ENCODE measurements at places on chromosomes 6 and 20.

GRCh38 chr6:111033628-111034289 lies 51.9 kb downstream of the RPF2 start:
- no peak for DNase-seq
- no peaks in the 10 kb centered on the region for H3K36me3 ChIP-seq
- no peak overlapping the region for H3K4me3 ChIP-seq
- H3K27me3 ChIP-seq, result no peaks in the 10 kb centered on the region
- no peak overlapping the region for H3K27ac ChIP-seq

DNA sequence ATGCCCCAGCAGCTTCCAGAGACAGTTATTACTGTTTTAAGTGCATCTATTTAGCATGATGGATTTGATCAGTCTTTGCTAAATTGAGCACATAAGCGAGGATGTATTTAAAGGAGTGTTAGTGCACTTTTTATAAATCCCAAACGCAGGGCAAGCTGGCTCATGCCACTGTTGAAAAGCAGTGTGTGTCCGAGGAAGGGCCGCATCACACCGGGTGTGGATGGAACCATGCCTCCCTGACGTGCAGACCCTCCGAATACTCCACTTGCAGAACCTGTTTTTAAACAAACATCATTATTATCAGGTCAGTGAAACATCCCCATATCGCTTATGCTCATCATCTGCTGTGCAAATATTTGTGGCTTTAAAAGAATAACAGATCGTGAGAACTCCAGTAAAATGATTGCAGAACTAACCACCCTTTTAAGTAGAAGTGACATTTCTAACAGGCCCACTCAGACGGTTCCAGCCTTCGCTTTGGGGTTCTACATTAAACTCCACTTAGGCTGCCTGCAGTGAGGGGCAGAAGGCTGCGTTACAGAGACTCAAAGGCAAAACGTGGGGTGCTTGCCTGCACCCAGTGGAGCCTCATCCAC lies 190.1 kb downstream of the CDH4 start:
- peaks cover 4% of the 10 kb centered on the region for H3K36me3 ChIP-seq
- H3K4me3 ChIP-seq, result no peak overlapping the region
- peaks cover 46% of the 10 kb centered on the region for H3K4me1 ChIP-seq

GRCh38 chr6:74114428-74114827 lies 418.4 kb downstream of the CD109 start:
- H3K36me3 ChIP-seq, result no peaks in the 10 kb centered on the region
- no peak for DNase-seq
- no peak overlapping the region for H3K4me3 ChIP-seq
- H3K4me1 ChIP-seq, result no peaks in the 10 kb centered on the region
- H3K27me3 ChIP-seq, result no peaks in the 10 kb centered on the region
- no peak overlapping the region for H3K27ac ChIP-seq

- no peaks in the 10 kb centered on the region for H3K27me3 ChIP-seq
- no peaks in the 10 kb centered on the region for H3K36me3 ChIP-seq
- no peak overlapping the region for H3K27ac ChIP-seq
- DNase-seq, result no peak
- no peaks in the 10 kb centered on the region for H3K4me1 ChIP-seq
Measured at GRCh38 chr20:54090230-54091119, 20.1 kb upstream of the BCAS1 start.

GRCh38 chr20:48064929-48065328 lies 279.6 kb upstream of the SULF2 start:
- H3K27me3 ChIP-seq, result no peaks in the 10 kb centered on the region
- no peak for DNase-seq
- peak overlapping the region; percentile 1 for H3K27ac ChIP-seq

DNA sequence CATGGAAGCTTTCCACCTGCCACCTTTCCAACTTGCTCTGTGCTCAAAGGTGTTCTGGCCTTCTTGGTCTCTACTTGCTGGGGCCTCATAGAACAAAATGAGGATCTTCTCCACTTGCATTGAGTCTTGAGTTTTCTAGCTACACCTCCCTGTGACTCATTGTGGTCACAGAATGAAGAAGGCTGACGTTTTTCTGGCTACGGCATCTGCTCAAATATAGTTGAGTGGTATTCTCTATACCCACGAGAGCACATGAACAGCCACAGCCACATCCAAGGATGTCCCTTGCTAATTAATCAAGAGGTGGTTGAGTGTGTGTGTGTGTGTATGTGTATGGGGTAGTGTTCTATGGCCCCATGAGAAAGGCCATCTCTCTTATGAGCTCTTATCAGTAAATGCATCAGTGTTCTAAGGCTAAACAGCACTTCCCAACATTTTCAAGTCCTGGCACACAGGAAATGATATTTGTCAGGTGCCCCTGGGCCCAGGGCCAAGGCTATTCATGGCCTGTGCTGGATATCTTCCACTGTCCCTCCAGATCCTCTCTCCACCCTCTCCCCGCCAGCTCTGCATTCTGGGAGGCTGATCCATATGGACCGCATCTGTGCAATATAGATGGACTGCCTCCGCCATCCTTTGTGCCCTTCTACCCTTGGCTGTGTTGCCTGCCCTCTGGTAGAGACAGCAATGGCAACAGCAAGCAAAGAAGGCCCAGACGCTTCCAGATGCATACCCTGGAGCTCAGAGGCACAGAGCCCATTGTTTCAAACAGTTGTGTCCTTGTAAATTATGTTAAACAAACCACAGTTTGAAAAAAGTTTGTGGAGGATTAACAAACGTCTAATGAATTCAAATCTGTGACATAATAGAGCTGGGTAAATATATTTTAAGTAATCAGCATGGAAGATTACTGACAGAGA lies 150.2 kb downstream of the LRFN2 start:
- H3K4me1 ChIP-seq, result peaks cover 4% of the 10 kb centered on the region
- no peak overlapping the region for H3K4me3 ChIP-seq
- H3K36me3 ChIP-seq, result no peaks in the 10 kb centered on the region
- no peak overlapping the region for H3K27ac ChIP-seq
- no peaks in the 10 kb centered on the region for H3K27me3 ChIP-seq
- DNase-seq, result no peak

- no peak overlapping the region for H3K27ac ChIP-seq
- no peaks in the 10 kb centered on the region for H3K4me1 ChIP-seq
- H3K36me3 ChIP-seq, result no peaks in the 10 kb centered on the region
- peak; percentile 39 for DNase-seq
Measured at GRCh38 chr20:43774754-43775153, 48.0 kb upstream of the GTSF1L start.

- peaks cover 8% of the 10 kb centered on the region for H3K4me1 ChIP-seq
- H3K27me3 ChIP-seq, result no peaks in the 10 kb centered on the region
- H3K36me3 ChIP-seq, result no peaks in the 10 kb centered on the region
Measured at GRCh38 chr20:7459083-7459482, 481.2 kb downstream of the HAO1 start.

DNA sequence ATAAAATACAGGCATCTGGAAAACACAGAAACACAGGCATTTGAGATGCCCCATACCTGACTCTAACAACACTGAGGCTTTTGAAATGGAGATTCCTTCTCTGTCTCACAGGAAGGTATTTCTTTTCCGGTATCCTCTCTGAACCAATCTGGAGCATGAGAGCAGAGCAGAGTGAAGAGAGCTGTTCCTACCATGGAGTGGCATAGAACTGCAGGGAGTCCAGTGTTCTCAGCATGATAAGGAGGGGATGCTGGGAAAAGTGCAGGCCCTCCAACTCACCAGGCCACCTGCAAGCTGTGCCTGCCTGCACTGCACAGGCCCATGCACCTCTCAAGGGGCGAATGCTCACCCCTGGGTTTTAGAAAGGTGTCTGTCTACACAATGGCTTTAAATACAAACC lies 89.2 kb downstream of the FOXA2 start:
- H3K36me3 ChIP-seq, result no peaks in the 10 kb centered on the region
- H3K4me3 ChIP-seq, result no peak overlapping the region
- H3K27ac ChIP-seq, result no peak overlapping the region
- no peak for DNase-seq

GRCh38 chr6:99629293-99629692 lies 22.7 kb downstream of the PRDM13 start:
- no peaks in the 10 kb centered on the region for H3K4me1 ChIP-seq
- DNase-seq, result no peak
- no peaks in the 10 kb centered on the region for H3K36me3 ChIP-seq
- no peak overlapping the region for H3K27ac ChIP-seq

GRCh38 chr6:47924001-47924400 lies 142.2 kb downstream of the OPN5 start:
- H3K4me3 ChIP-seq, result no peak overlapping the region
- DNase-seq, result no peak
- no peak overlapping the region for H3K27ac ChIP-seq

GRCh38 chr6:25706314-25707014 lies 48.1 kb upstream of the SLC17A4 start:
- H3K27ac ChIP-seq, result no peak overlapping the region
- DNase-seq, result no peak
- H3K4me1 ChIP-seq, result no peaks in the 10 kb centered on the region

- DNase-seq, result no peak
- H3K27ac ChIP-seq, result no peak overlapping the region
- peaks cover 2% of the 10 kb centered on the region for H3K4me1 ChIP-seq
Measured at GRCh38 chr6:141641951-141642350, 490.8 kb upstream of the GJE1 start.

Measured in RWPE2 (cell line).